ENCODE measurements at places on chromosomes 5 and 9. TPM values are rescaled to one million over a fixed set of nuclear protein-coding genes. Genes with fewer than 3 reads are reported as not detected.
A peak's percentile ranks its signal among the peaks of the same experiment; 100 is the strongest.

GRCh38 chr5:32514806-32515205 is 70.3 kb upstream of the ZFR start:
- no peak for DNase-seq

DNA sequence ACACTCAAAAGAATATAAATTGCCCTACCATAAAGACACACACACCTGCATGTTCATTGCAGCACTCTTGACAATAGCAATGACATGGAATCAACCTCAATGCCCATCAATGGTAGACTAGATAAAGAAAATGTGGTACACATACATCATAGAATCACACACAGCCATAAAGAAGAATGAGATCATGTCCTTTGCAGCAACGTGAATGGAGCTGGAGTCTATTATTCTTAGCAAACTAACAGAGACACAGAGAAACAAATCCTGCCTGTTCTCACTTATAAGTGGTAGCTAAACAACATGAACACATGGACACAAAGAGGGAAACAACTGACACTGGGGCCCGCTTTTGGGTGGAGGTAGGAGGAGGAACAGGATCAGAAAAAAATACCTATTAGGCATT is 2062.2 kb upstream of the CDH6 start:
- DNase-seq = no peak

RGMB gene
- total RNA-seq = 94.1 TPM

SNCAIP gene
- total RNA-seq = 19.0 TPM

- DNase-seq = peak; percentile 10
Measured at GRCh38 chr9:97853844-97854695, 1.0 kb downstream of the FOXE1 start.

GRCh38 chr9:25025686-25026085 is 480.0 kb upstream of the IZUMO3 start:
- DNase-seq = no peak
